Glomerular endothelial cell (primary cell): ENCODE measurements at places on chromosomes 7 and 10.
A peak's percentile ranks its signal among the peaks of the same experiment; 100 is the strongest.

GRCh38 chr10:61021926-61022325 lies 77.9 kb upstream of the RHOBTB1 start:
- DNase-seq: no peak

DNA sequence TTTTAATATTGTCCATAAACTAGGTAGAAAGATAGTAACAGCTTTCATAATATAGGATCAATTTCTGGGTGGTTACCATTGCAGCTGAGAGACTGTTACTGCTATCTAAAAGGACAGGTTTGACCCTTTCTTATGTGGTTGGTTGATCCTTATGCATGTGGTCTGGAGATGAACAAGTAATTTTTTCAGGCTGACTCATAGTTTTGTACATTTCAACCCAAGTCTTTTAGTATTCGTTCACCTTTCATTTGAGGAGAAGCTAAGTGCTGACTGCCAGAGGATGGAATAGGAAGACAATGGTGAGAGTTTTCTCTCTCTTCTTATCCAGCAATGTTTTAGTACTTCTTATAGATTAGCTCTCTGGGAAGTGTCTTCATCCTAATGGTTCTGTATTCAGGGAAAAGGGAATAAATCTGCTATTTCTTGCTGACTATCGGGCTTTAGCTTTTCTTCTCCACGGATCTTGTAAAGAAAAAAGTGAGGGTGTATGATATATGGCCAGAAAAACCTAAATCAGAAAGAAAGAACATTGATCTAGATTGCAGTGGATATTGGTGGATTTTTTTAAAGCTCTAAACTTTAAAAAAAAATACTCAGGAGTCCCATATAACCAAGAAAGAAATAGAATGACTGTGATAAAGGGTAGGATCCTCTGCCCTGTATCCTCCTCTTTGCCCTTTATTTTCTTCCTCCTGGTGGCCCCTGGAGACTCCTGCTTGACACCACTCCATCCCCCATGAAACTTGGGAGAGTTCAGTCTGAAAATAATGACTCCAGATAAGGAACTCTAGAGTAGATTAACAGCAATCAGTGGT lies 88.0 kb downstream of the CPED1 start:
- DNase-seq: no peak

GRCh38 chr10:28963539-28964221 lies 286.4 kb downstream of the BAMBI start:
- no peak for DNase-seq

- DNase-seq: no peak
These were observed 9.8 kb downstream of the SAP25 start for GRCh38 chr7:100563809-100564400.

- no peak for DNase-seq
These were observed 184.8 kb upstream of the GALNT17 start for GRCh38 chr7:70947181-70947580.

GRCh38 chr7:152869677-152870051 lies 110.1 kb downstream of the ACTR3B start:
- no peak for DNase-seq

- peak; percentile 51 for DNase-seq
These were observed 593.4 kb upstream of the GHITM start for GRCh38 chr10:83545901-83546391.

DNA sequence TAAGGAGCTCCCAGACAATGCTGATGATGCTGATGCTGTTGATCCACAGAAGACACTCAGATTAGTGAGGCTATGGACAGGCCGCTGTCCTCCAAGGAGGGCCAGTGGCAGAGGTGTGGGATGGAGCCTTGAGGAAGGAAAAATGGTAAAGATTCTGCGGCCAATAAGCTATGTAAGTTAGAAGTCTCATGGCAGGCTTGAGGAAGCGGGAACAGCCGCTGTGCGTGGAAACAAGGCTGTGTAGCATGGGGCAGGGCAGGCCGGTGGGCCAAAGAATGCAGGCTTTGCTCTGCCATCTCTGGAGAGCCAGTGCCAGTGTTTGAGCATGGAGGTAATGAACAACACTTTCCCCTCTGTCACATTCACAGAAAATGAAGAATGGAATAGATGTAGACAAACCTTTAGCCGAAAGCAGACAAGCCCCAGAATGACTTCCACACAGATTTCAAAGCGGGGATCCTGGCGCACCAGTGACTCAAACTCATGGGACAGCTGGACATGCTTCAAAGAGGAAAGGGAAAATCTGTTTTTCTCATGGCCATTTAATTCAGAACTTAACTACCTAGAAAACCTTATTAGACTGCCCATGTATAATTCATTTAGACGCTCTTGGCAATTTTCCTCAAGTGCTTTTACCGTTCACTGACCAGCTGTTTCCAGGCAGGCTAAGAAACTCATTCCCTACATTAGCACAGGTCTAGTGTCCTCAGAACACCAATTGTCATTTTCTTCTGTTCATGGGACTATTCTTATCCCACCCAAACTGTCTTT lies 16.9 kb upstream of the FIGNL1 start:
- DNase-seq: no peak

DNA sequence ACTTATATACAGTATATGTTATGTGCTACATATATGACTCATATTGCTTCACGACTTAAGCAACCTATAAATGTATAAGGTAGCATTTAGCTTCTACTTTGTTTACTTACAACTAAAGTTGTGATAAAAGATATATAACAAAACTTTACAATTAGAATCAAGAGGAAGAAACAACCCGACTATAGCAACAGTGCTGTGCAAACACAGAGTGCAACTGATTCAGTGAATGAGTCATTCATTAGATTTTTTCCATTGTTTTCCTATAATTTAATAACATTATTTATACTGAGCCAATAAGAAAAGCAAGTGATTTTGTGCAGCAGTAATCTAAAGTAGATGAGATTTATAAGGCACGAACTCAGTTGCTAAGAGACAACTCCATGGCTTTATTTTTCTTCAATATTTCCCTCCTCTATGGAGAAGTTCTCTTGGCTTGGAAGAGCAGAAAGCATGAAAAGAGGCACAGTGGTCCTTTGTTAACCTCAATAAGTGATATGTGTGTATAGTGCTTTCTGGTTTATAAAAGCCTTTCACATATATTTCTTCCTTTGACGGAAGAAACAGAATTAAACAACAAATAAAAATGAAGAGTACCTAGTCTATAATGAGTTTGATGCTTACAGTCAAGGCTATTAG lies 19.8 kb downstream of the CEP41 start:
- no peak for DNase-seq

DNA sequence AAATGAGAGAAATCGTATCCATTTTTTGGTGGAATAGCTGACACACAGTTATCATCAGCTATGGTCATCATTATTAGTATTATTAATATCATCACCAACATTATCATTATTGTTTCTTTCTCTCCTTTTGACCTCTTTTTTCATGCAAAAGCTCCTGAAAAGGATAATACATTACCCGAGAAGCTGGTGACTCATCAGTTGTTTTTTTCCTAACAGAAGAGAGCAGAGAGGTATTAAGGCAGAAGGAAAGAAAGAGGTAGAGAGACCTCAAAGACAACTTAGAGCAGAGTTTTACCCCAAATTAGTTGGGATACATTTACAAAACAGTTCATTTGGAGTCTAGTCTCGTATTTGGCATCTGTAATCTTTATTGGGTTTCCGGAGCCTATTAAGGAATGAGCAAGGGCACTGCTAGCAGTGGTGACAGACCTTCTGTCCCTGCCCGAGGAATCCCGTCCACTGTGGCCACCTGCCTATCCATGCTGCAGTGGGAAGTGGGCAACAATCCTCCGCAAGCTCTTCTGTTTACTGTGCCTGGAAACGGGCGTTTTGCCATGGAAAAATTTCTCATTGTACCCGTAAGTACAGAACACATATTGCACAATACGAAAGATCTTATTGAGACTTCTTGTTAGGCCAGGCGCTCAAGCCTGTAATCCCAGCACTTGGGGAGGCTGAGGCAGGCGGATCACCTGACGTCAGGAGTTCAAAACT lies 170.0 kb upstream of the MKLN1 start:
- DNase-seq: no peak

GRCh38 chr10:80909254-80909653 lies 371.6 kb downstream of the SH2D4B start:
- no peak for DNase-seq

GRCh38 chr10:73759512-73760115 lies 15.4 kb downstream of the SEC24C start:
- DNase-seq: no peak

GRCh38 chr10:29879862-29880261 lies 179.5 kb downstream of the JCAD start:
- DNase-seq: no peak

- no peak for DNase-seq
These were observed 45.5 kb downstream of the CASTOR2 start for GRCh38 chr7:75010036-75010435.

DNA sequence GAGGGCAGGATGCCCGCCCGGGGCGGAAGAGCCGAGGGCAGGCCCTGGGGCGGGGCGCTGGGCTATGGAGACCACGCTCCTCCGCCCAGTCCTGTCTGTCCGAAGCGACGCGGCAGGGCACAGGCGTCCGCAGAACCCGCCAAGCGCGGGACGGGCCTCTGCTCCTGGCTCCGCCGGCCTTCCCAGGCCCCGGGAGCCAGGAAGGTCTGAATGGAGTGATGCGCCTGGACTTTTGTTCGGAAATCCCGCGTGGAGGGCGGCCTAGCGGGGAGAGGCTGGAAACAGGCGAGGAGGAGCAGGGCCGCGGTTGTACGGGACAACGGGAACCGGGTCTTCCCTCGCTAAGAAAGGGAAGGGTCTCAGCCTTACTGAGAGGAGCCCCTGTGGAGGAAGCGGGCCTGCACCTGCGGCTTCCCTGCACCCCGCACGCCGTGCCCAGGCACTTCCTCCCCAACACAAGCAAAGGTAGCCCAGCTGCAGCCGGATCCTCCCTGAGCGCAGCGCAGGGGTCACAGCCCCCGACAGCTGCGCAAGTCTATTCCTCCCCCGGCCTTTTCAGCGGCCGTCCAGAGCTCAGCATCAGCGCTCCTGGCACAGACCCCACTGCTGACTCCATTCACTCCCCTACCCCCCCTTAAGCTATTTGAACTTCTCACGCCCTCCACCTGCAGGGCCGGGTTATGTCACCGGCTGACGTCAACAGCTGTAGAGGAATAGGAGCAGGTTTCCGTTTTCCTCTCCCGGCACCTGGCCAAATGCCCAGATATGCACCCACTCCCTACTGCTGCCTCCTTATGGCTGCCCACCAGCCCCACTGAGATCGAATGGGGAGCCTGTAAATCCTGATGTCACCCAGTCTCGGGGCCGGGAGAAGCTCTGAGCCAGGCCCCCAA lies 143.2 kb upstream of the RET start:
- peak; percentile 10 for DNase-seq

DNA sequence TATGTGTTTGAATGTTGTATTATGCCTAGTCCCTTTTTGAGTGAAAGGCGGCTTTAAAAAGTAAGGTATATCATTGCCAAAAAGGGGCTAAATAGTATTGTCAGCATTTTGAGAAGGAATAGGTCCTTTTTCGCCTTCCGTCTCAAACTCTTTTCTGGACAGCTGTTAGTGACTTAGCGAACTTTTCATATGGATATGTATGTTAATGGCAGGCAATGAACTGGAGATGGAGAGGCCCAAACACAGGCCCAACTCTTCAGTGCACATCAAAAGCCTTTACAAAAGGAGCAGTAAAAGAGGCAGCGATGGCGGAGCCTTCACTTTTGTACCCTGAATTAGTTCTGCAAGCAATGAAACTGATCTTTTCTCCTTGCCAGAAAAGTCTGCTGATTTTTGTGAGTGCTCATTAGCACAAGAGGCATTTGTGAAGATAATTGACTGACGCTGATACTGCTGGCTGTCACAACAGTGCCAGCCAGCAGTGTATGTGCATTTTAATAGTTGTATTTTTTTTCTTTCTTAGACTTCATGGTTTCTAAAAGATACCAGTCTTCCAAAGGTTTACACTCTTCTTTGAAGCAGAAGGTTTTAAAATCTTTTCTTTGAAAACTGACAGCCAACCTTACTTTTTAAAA lies 243.7 kb upstream of the SP8 start:
- DNase-seq: no peak

DNA sequence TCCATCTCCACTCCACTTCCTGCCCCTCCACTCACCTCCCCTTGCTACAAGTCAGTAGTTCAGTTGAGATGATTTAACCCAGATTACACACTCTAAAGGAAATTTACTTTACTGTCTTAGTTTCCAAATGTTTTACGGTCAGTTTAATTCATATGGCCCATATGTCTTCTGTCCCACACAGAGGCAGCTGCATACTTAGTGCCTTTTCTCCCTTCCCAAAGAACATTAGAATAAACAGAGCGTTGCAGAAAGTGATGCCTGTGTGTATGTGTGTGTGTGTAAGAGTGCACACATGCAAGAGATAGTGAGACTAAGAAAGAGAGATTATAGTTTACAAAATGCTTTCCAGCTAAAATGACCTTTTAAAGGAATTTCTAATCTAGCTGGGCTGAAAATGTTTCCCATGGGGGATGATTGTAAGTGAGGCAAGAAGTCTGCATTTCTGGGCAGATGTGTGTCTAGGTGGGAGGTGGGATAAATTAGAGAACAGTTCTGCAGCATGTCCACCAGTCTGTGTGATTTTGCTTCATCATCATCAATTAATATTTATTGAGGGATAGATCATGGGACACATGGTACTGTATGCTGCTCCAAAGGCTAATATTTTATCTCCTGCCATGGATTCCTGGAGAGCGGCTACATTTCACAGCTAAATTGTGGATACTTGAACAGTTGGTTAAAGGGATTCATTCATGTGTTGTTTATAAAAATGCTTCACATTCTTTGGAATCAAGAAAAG lies 81.5 kb downstream of the NXPH1 start:
- no peak for DNase-seq

DNA sequence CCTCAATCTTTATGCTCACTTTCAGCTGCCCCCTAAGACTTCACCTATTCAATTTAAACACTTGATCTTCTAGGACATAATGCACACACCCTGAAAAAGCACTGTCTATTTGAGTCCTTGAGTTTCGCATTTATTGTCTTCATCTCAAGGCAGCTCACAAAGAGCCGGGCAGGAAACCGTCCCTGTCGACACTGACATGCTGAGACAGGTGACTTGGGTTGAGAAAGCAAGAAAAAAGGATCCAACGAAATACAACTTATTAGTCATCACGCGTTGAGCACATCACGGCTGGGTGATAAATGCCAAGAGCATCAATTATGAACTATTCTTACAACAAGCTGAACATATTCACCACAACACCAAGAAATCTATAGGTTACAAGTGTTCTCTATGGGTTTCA lies 91.1 kb downstream of the CALN1 start:
- DNase-seq: no peak

GRCh38 chr7:45129181-45129800 lies 17.8 kb upstream of the TBRG4 start:
- no peak for DNase-seq

DNA sequence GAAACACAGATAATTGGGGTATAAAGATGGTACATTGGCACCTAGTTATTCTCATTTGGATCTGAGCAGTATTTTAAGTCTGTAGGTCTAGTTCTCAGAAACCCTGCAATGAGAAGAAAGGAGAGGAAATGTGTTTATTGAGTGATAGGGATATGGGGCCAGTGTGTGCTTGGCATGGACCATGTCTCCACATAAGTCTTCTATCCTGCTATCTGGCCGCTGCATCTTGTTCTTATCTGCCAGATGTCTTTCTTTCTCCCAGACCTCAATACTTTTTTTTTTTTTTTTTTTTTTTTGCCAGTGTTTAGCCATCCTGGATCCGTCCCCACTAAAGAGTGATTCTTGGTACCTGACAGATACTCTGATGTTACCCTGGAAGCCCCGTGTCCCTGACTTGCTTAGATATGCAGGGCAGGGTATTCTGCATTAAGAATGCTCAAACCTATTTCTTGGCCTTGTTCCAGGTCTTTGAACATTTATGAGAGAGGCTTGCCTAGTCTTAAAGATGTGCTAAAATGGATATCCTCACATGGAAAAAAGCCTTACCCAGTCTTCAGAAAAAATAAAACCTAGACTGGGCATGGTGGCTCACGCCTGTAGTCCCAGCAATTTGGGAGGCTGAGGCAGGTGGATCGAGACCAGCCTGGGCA lies 10.0 kb downstream of the MTURN start:
- DNase-seq: no peak
